ENCODE measurements at places on chromosomes 4 and X.

- no peak for DNase-seq
These were observed 5.7 kb downstream of the AFM start for GRCh38 chr4:73487233-73487632.

GRCh38 chr4:98630737-98631454, 27.5 kb downstream of the TSPAN5 start:
- DNase-seq = no peak

DNA sequence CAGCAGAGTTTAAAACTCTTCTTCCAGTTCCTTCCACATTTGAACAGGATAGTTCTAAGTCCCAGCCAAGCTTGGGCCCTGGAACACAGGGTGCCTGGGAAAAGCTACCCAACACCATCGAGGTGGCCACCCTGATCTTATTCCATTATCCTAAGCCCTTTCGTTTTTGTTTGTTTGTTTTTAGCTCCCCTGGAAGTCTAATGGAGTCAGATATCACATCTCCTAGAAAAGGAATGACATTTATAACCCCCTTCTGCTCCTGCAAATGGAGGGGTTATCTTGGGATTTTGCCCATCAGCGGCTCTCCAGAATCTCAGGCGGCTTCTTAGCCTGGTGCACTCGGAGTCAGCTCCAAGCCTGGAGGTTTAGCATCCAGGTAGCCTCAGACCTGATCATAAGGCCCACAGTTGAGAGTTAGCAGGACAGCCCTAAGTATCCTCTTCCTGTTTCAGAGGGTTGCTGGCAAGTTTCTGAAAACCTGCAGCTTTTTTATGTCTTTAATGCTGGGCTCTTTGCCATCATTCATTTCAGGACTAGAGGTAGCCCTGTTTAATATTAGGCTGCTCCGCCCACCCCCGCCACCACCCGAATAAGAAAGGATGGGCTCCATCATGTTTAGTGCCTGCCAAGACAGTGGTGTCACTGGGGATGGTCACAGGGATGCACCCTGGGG, 230.0 kb upstream of the LNX1 start:
- DNase-seq = no peak

- DNase-seq = no peak
These were observed 586.9 kb upstream of the INTU start for GRCh38 chr4:127045861-127046260.

GRCh38 chr4:152289941-152290340, 246.0 kb downstream of the FBXW7 start:
- no peak for DNase-seq

GRCh38 chr4:140693562-140693961, 62.6 kb downstream of the TBC1D9 start:
- DNase-seq = no peak

DNA sequence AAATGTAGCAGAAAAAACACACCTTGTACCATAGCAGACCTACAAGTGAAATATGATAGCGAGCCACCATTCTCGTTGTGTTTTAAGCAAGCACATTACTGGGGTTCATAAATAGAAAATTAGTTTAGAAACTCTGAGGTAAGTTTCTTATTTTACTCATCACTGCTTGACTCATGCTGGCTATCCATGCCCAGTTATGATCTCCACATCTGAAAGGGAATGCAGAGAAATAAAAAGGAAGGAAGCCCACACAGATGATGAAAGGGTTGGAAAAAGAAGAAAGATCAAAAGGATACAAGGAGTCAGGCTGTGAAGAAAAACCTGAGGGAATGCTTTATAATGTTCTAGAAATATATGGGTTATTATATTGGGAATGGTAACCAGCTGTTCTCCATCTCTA, 54.5 kb downstream of the CAMK2D start:
- DNase-seq = no peak

DNA sequence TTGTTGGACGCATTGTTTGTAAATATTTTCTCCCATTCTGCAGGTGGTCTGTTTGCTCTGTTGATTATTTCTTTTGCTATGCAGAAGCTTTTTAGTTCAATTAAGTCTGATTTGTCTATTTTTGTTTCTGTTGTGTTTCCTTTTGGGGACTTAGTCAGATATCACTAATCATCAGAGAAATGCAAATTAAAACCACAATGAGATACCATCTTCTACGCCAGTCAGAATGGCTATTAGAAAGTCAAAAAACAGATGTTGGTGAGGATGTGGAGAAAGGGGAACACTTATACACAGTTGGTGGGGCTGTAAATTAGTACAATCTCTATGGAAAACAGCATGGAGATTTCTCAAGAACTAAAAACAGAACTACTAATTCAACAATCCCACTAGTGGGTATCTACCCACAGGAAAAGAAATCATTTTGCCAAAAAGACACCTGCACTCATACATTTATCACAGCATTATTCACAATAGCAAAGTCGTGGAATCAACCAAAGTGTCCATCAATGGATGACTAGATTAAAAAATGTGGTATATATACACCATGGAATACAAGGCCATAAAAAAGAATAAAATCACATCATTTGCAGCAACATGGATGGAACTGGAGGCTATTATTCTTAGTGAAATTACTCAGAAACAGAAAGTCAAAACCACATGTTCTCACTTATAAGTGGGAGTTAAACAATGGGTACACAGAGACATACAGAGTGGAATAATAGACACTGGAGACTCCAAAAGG, 8.1 kb downstream of the COQ2 start:
- DNase-seq = no peak

- peak; percentile 70 for DNase-seq
These were observed at the start of gene SYN1 for GRCh38 chrX:47619486-47620302. Gene SYN1, minus strand, starts transcription at chrX:47619857. Its CDS starts 129 bp downstream, at chrX:47619728.

GRCh38 chr4:183814461-183814860, 90.6 kb upstream of the STOX2 start:
- DNase-seq = no peak

DNA sequence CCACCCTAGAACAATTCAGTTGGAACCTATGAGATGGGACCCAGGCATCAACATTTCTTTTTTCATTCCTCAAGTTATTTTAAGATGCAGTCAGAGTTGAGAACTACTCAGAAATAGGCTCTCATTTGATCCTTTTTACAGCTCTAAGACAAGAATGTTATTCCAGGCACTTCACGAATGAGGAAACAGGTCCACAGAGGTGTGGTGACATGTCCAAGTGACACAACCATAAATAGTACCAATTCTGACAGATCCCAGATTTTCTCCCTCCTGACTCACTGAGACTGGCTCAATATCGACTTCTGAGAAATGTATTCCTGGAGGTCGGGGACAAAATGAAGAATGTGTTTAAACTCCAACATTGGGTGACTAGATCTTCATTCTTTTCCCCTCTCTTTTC, 11.1 kb downstream of the TCEANC start:
- no peak for DNase-seq

- no peak for DNase-seq
These were observed 2.2 kb downstream of the UGT2B4 start for GRCh38 chr4:69493515-69493914.

GRCh38 chr4:28788929-28789490, 1928.4 kb downstream of the STIM2 start:
- DNase-seq = no peak

DNA sequence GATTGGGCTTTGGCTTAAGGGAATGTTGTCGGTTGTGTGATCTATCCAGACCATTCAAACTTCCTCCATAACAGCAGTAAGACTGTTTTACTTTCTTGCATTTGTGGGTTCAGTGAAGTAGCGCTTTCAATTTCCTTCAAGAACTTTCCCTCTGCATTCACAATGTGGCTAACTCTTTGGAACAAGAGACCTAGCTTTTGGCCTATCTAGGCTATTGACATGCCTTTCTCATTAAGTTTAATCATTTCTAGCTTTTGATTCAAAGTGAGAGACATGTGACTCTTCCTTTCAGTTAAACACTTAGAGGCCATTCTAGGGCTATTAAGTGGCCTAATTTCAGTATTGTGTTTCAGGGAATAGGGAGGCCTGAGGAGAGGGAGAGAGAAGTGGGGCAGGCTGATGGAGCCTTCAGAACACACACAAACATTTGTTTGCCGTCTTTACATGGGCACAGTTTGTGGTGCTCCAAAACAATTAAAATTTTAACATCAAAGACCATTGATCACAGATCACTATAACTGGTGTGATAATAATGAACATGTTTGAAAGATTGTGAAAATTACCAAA, 34.1 kb downstream of the ADH5 start:
- DNase-seq = no peak

GRCh38 chr4:165879641-165880040, 6.6 kb downstream of the TLL1 start:
- no peak for DNase-seq

DNA sequence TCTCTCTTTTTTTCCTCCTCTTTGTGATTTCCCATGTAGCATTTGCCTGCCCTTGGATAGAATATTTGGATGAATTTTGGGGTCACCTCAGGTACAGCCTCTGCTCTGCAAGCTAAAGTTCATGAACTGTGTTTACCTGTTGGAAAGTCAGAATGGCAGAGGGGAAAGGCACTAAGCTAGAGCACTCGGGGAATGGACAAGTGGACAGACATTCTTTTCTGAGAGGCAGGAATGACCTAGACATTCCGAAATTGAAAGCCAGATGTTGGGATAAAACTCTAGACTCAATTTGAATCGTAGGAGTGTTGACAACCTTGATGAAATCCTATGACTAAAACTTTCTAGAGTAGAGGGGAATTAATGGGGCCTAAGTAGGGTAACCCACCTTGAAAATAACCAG, 56.1 kb downstream of the LUZP4 start:
- no peak for DNase-seq

Measured in vagina (tissue), 2 donors.